Pulmonary artery endothelial cell (primary cell): ENCODE measurements at places on chromosomes 5 and 9. TPM values are rescaled to one million over a fixed set of nuclear protein-coding genes. Genes with fewer than 3 reads are reported as not detected.
A peak's percentile ranks its signal among the peaks of the same experiment; 100 is the strongest.

DNA sequence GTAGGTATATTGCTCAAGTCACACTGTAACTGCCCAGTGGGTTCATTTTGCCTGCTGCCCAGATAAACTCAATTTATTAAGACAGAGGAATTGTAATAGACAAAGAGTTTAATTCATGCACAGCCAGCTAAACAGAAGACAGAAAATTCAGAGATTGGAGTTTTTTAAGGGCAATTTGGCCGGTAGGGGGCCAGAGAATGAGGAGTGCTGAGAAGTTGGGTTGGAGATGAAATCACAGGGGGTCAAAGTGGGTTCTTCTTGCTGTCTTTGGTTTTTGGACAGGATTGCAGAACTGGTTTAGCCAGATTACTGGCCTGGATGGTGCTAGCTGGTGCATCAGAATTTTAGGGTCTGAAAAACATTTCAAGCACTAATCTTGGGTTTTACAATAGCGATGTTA lies 20.7 kb upstream of the IL33 start:
- no peak for DNase-seq

DNA sequence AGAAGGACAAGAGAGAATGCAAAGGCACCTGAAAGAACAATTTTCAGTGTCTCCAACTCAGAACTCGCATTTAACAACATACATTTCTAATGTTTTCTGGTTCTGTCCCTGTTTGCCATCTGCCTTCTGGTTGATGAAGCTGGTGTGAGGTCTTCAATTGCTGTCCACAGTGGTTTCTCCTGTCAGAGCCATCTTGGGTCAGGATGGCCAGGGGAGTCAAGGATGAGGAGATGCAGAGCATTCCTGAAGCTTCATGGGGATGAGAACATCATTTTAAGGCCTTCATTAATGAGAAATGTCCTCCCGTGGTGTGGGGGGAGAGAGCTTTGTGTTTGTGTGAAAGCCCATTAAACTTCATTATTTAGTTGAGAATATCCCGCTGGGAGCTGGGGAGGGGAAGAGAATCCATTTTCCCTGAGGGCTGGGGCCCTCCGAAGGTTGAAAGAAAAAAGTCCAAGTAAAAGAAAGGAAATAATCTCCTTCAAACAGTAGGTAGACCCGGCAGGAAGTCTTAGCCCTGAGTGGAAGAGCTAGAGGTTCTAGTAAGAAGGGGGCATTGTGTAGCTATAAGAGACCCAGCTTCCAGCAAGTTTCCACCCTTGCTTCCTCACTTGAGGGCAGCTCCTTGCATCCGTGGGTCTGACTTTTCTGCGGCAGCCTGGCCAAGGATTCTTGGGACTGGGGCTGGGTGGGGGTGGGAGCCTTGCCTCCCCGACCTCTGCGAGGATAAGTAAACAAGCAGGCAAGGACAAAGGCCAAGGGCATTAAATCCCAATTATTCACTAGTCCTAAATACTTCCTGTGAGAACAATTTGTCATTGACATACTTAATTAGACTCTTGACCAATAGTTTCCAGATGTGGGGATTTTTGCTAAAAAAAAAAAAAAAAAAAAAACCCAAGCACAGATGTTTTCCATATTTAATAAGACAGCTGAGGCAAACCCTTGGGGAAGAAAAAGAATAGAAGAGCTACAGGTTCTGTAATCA lies 119.2 kb downstream of the MSX2 start:
- no peak for DNase-seq

DNA sequence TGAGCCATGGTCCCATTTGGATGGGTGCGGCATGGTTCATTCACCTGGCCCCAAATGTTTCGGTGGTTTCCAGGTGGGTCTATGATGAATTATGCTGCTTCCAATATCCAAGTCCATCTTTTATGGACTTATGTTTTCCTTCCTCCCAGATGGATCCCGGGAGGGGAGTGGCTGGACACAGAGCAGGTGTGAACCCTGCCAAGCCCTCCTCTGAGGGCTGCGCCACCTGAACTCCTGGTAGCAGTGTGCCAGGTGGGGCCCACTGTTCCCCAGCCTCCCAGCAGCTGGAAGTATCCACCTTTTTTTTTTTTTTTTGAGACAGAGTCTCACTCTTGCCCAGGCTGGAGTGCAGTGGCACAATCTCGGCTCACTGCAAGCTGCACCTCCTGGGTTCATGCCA lies 42.9 kb downstream of the WNK2 start:
- DNase-seq = no peak

DNA sequence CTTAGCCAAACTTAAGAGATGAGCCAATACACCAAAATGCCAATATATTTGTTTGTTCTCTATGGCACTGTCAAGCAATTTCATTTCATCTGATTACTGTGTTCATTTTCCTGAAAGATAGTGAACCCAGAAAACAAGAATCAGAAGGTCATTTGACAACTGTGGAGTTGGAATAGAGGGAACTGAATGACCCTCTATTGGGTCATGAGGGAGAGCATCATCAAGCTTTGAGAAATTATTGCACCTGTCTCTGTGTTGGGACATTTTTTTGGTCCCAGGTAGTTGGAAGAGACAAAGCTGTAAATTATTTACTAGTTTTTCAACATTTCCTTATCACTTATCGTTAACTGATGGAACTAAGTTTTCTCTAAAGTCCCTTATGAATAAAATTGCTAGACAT lies 129.4 kb downstream of the GHR start:
- DNase-seq = no peak

DNA sequence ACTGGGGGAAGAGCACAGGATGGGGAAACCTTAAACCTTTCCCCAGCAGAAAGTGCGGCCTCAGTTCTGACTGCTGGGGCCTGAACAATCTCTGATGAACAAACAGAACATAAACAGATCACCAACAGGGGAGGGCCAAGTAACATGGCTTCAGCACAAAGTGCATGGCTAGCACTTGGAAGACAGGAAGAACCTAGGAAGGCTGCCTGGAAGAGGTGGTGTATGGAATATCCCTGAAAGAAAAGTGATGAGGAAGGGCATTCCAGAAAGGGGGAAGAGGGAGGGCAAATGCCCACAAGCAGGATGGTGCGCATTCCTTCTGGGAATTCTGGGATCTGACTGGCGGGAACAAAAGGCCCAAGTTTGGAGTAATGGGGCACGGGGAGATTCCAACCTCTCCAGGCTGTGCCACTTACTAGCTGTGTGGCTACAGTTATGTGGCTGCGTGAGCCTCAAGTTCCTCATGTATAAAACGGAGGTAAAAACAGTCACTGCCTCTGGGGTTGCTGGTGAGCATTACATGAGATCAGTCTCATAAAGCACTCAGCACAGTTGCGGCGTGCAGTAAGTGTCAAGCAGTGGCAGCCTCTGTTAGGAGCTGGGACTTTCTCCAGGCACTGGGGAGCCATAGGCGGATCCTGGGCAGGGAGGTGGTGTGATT lies 1.6 kb downstream of the PDGFRB start:
- DNase-seq = no peak

DNA sequence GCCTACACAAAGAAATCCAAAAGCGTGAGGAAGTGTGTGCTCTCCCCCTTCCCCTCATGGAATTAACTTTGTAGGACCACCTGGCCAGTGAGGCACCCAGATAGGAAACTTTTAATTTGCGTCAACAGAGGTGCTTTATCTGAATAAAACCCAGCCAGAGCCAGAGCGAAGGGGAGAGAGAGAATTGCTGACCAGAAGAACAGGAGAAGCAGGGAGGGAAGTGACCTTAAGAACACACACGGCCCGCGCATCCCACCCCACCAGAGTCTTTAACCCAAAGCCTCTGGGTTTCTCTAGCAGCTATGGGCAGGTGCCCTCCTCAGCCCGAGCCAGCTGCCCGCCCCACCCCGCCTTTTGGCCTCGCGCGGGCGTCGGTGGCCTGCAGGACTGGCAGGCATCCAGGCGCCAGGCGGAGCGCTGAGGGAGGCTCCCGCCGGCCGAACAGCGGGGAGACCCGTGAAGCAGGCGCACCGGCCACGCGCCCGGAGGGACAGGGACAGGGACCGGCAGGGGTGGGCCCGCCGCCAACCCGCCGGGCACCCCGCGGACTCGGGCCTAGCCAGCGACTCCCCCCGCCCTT lies 580 bp downstream of the ERAP1 start:
- DNase-seq = peak; percentile 35

The GABRA1 gene
- not detected in 2 replicates for total RNA-seq
